ENCODE measurements at places on chromosomes 3 and 15.

GRCh38 chr15:22974745-22975144 lies 5.4 kb downstream of the CYFIP1 start:
- no peak for DNase-seq

- no peak for DNase-seq
Measured at GRCh38 chr3:49134471-49135265, 1.8 kb upstream of the LAMB2 start.

DNA sequence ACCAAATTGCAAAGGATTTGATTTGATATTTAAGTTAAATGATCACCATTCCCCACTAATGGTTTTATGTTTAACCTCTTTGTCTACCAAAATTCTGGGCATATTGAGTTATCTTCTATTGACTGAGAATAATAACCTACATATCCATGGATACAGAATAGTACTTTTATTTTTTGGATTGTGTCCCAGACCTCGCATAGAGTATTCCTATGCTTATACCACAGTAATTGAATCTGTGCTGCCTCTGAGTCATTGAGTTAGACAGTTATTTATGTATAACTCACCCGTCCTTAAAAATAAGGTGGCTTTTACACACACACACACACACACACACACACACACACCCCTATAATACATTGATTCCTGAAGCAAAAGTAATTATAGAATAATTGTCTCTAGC lies 690.1 kb upstream of the BCHE start:
- peak; percentile 82 for DNase-seq

- DNase-seq: no peak
Measured at GRCh38 chr3:116341381-116341780, 103.9 kb downstream of the LSAMP start.

DNA sequence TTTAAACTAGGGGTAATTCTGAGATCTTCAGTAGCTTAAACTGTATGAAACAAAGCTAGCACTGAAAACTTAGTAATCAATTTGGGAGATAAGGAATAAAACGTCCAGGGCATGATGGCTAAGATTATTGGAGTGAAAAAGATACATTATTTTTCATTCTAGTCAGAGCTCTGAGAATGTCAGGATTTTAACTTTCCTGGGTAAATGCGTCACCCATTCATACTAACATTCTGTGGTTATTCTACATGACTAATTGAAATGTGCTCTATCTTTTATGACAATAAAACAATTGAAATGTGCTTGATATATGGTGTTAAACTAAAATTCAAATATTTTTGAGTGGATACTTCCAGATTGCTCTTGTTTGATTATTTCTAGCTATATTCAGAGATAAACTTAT lies 626.0 kb downstream of the EDEM1 start:
- DNase-seq: no peak

- DNase-seq: no peak
Measured at GRCh38 chr15:92383519-92384324, 10.0 kb upstream of the ST8SIA2 start.

DNA sequence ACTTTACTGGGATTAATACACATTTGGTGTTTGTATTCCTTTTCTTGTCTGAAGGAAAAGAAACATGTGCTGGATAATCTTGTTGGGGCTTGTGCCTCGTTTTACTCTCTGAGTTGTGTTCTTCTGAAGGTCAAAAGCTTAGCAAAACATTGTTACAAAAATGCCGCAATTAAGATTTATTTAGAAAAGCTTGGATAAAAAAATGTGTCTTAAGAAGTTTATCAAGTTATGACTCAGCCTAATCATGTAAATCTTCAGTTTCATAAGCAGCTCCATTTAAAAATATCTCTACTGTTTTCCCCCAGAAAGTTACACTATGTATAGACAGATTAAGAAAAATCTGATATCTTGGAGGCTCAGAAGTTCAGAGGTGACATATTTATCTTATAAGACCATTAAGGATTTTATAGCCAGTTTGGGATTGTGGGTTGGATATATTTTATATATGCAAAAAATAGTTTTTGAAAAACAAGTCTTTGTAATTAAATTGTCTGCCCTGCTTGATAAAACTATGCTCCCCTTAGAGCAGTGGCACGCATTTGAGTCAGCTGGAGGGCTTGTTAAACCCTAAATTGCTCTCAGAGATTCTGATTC lies 56.5 kb downstream of the CLDN11 start:
- no peak for DNase-seq

- DNase-seq: no peak
Measured at GRCh38 chr3:54628888-54629441, 298.9 kb downstream of the LRTM1 start.

DNA sequence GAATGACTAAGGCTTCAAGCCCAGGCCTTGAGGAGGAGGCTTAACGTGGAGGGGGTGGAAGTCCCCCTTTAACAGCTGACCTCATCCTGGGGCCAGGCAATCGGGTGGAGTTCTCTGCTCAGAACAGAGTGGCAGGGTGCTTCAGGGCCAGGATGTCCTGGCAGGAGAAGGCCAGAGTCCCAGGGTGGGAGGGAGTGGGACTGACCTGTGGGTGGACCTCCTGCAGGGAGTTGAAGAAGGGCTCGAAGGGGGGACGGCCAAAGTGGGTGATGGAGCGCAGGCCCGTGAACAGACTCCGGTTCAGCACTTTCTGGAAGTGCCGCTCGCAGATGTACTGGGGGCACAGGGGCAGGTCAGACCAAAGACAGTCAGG lies 19.6 kb downstream of the DUOX2 start:
- no peak for DNase-seq

DNA sequence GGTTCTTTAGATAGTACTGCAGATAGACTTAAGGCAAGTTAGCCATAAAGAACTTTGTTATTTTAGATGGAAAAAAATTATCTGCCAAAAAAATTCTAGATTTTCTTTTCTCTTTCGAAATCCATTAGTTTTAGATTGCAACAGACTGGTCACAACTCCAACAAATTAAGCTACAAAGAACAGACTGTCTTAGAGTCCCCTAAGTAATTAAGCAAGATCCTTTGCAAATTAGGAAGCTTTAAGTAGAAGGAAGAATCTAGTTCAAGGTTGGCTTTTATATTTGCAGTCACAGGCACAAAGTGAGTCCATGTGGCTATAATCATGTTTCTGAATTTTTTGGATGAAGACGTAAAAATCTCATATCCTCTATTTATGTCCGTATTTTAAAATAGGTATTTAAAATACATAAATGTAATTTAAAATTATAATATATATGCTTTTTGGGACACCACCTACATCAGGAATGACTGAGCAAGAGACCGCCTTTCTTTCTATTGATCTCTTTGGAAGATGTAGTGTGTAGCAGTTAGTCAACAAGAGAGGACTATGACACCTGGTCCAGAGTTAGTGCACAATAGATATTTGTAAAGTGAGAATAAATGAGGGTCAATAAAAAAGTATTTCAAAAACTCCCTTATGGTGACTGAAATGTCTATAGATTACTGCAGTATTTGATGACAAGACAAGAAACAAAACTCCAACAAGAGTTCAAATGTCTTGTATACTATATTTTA lies 34.4 kb downstream of the TMEM45A start:
- DNase-seq: no peak

DNA sequence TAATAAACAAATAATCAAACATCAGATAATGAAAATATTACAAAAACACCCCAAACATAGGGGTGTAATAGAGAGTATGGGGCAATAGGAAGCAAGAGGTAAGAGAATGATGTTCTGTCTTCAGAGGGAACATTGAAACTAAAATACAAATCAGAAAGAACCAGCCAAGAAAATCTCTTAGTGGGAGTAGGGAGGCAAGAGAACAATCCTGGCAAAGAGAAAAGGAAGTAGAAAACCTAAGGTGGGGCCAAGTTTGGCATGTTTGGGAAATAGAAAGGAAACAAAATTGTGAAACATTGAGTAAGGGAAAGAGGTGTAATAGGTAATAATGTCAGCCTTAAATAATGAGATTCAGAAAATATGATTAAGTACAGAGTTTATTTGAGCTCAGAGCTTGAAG lies 467.1 kb downstream of the RBMS3 start:
- DNase-seq: no peak
